ENCODE measurements at places on chromosomes 5 and 9.
A peak's percentile ranks its signal among the peaks of the same experiment; 100 is the strongest.

DNA sequence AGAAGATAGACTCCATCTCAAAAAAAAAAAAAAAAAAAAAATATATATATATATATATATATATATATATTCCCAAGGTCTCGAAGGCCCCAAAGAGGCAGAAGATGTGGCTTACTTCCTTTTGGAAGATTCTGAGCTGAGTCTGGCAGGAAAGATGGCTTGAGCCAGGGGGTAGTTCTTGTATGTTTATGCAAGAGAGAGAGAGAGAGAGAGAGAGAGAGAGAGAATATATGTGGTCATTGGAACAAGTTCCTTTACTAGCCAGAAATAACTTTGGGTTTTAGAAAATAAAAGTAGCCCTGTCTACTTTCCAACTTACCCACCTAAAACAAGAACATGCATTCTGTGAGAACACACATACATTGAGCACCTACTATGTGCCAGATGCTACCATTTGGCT, 17.6 kb downstream of the NCS1 start:
- DNase-seq, result no peak

GRCh38 chr9:131891598-131891997, 151.7 kb upstream of the RAPGEF1 start:
- no peak for DNase-seq

DNA sequence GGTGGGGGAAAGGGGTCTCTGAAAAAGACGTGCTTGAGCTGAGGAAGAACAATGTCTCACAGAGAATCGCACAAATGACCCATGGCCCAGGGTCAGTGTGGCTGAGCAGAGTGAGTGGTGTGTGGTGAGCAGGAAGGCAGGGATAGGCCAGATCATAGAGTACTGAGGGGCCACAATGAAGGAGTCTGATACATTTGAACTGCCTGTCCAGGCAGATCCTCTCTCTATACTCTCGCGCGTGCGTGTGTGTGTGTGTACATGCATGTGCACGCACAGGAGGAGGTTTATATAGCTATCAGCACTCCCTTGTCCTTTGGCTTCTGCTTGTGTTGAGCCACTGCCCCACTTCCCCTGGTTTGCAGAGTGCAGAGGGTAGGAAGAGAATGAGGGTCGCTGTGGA, 294.0 kb downstream of the ZNF608 start:
- DNase-seq, result no peak

DNA sequence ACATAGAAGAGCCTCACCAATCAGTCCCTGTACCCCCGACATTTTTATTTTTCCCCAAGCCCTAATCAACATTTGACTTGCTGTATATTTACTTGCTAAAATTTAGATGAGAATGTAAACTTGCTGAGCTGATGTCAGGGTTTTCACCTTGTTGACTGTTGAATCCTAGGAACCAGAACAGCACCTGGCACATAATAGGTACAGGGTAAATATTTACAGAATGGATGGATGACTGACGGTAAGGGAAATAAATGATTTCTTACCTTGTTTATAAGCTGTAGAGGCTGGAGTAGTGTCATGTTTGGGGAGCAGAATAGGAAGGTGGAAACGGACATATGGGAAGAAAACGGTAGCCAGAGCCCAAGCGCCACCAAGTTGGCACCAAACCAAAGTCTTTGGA, 107.0 kb upstream of the NUDT12 start:
- no peak for DNase-seq

DNA sequence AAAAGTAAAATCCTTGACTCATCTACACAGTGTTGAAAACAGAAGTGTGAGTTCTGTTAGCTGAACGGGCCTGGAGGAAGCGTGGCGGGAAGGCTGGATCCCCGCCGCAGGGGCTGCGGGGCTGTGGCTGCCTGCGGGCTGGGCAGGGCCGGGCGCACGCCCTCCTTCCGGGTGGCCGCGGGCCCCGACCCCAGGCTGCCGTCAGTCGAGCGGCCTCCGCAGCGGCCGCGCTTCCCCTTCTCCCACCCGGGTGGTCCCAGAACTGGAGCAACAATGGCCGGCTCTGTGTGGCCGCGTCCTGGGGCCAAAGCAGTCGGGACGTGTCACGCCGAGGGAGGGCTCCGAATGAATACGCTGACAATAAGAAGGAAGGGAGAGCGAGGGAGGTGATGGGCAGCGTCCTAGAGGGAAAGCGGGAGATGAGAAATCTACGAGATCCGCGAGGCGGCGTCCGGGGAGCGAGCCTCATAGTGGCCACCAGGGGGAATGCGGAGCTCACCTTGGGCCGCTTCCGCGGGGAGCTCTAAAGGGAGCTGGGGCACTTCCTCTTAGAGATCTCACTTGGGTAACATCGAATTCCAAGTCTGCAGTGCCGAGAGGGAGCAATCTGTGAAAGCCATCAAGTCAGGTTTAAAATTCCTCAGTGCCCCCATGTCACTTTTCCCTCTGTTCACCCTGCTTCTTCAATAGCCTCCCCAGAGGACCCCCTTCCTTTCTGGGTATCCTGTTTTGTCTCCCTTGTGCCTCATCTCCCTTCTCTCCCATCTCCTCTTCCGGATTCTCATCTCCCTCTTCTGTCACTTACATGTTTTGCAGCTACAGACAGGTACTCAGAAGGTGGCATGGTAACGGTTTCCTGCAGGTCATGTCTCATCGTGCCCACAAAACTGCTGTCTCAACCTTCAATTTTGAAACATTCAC, 83.9 kb downstream of the SLC1A3 start:
- DNase-seq, result peak; percentile 46

- no peak for DNase-seq
Measured at GRCh38 chr9:2116073-2116472, 100.9 kb downstream of the SMARCA2 start.

GRCh38 chr9:35847792-35848572, 19.0 kb downstream of the TMEM8B start:
- no peak for DNase-seq

DNA sequence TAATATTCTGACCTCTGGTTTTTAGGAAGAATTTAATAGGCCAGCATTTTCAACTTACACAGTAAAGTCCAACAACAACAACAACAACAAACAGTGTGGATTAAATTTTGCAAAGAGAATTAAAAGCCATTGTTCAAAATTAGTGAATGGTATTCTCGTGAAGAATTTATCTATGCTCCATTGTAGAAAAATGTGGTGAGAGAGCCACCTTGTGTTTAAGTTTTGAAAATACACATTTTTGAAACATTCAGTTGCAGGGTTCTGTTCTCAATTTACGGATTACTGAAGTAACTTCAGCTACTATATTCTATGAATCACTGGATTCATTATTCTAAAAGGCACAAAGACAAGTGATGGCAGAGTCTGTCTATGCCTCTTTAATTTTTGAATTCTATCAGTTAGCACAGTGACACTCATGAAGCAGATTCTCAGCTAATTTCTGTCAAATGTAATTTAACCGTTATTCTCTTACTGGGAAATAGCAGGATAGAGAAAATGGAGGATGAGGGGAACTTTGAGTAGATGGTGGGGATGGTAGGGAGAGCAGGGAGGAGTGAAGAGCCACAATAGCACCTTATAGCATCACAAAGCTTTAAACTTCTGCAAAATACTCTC, 11.0 kb downstream of the CCDC152 start:
- DNase-seq, result no peak

DNA sequence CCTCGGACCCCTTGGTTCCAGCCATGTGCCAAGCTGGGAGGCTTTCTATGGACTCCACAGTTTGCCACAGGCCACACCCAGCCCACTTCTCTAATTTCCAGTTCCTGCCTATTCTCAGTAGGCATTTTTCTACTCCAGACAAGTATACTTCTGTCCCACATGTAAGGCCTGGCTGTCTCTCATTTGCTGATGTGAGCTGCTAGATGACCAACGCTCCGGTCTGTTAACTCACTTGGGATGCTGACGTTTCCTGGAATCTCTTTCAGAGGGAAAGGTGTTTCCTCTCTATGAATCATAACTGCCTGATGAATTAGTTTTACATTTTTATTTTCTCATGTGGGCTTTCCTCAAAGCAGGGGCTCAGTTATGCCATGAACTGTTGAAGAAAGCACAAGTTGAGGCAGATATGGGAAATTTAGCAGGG, 36.3 kb downstream of the ERGIC1 start:
- no peak for DNase-seq

- no peak for DNase-seq
Measured at GRCh38 chr9:100597236-100597635, 19.4 kb downstream of the CAVIN4 start.

- DNase-seq, result no peak
Measured at GRCh38 chr5:149310947-149311658, 34.2 kb upstream of the GRPEL2 start.

- no peak for DNase-seq
Measured at GRCh38 chr5:61995486-61995885, 310.5 kb upstream of the KIF2A start.

GRCh38 chr5:98204798-98205197, 568.7 kb upstream of the RGMB start:
- no peak for DNase-seq

GRCh38 chr5:29005386-29005785, 1967.0 kb upstream of the CDH9 start:
- DNase-seq, result no peak

- no peak for DNase-seq
Measured at GRCh38 chr5:54243483-54244080, 66.8 kb downstream of the ARL15 start.

- DNase-seq, result no peak
Measured at GRCh38 chr5:55591686-55592085, 56.9 kb upstream of the PLPP1 start.

- DNase-seq, result no peak
Measured at GRCh38 chr9:35364817-35365585, 124.9 kb upstream of the RUSC2 start.

- no peak for DNase-seq
Measured at GRCh38 chr5:126939887-126940286, 90.5 kb downstream of the MARCHF3 start.

DNA sequence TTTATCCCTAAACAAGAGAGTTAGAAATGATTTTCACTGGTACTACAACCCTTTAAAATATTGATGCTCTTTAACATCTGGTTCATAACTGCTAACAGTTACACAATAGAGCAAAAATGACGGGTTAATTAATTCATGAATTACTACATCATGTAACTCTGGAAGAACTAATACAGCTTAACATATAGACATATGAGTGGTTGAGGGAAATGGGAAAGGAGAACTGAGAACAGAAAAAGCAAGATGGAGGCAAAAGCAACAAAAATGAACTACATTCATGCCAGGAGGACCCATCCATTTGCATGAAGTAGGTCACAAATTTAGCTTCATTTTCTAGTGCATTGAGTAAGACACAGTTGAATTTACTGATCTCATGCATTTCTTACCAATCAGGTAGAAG, 61.8 kb downstream of the C9 start:
- no peak for DNase-seq

GRCh38 chr5:122354293-122354692, 42.3 kb downstream of the SNCAIP start:
- no peak for DNase-seq

DNA sequence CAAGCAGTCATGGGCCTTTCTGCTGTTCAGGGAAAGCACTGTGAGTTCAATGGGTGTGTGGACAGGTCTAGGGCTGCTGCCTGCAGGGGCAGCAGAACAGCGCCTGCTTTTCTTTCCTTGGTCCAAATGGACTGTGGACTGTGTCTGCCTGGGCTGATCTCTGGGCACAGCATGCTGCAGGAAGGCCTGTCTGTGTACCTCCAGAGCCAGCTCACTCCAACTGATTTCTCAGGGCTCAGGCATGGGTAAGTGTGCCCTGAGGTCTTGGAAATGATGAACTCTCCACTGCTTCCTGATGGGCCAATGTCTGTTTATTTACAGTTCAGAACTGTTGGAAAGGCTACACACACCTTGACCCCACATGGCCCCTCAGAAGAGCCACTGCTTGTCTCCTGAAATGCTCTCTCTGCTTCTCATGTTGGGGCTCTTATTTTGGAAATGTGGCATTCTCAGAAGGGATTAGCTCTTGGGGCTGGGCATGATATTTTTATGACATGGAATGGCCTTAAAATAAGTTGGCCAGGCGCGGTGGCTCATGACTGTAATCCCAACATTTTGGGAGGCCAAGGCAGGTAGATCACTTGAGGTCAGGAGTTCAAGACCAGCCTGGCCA, 27.0 kb downstream of the SLC22A4 start:
- DNase-seq, result no peak

Measured in stimulated activated CD4-positive, alpha-beta T cell treated with anti-CD3 and anti-CD28 coated beads, Interleukin-1b, Interleukin-23, amount 100 ng/mL, for 1 hour (primary cell).